ENCODE measurements at places on chromosomes 7 and 10. TPM values are rescaled to one million over a fixed set of nuclear protein-coding genes. Genes with fewer than 3 reads are reported as not detected.

Gene AKR1D1
- 0.05 TPM for total RNA-seq

Gene HMX2
- 0.11 TPM for total RNA-seq

Gene FBXW4
- total RNA-seq: 33.8 TPM

GRCh38 chr7:79723833-79724618, 270.6 kb upstream of the MAGI2 start:
- ATAC-seq: no peak

DNA sequence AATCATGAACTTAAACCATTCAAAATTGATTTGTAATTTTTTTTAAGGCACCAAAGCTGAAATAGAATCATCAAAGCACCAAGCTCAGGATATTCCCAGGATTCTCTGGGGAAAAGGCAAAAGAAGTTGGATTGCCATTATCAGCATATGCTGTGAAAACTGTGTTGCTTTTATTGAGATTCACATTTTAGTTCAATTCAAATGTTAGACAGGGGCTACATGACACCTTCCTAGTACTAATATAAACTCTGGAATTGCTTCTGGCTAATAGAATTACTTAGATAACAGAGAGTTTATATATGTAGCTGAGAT, 4.3 kb upstream of the NDST2 start:
- ATAC-seq: no peak

GRCh38 chr10:32948451-32948850, 9.6 kb downstream of the ITGB1 start:
- ATAC-seq: peak; percentile 81

DNA sequence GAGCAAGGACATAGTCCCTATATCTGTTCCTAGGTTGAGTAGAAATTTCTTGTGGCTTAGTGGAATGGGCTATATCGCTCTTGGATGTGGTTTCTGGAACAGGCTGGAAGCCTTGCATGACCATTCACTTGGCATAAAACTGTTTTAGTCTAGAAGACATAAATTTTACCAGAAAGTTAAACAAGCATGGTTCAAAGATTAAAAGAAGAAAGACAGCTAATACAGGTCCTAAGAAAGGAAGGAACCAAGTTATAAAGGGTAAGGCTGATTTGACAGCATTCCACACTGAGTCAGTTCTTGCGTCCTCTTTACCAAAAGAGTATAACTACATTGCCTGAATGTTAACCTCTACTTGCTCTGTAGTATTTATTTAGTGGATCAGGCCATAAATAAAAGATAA, 724.2 kb downstream of the SORCS1 start:
- no peak for ATAC-seq

GRCh38 chr7:134546955-134547354, 2.0 kb upstream of the AKR1B15 start:
- peak; percentile 10 for ATAC-seq

GRCh38 chr7:94145602-94146001, 141.4 kb upstream of the BET1 start:
- ATAC-seq: no peak

Gene CHST3
- 5.7 TPM for total RNA-seq

Gene AQP1
- total RNA-seq: 233 TPM

DNA sequence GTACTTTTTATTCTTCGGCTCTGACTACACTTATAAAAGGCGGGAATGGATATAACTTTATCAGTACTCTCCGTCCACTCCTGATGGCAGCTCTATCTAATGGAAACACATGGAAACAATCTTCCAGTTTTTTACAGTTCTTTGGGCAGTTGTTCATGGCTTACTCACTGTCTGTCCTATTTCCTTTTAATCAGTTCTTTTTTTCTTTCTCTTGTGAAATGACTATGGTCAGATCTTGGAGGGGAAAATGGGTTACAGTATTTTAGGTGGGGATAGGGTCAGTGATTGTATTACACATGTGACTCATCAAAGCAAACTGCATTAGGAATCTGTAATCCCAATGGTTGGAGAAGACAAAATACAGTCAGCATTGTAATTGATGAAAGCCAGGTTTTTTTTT, 112.4 kb downstream of the BICC1 start:
- ATAC-seq: no peak

DNA sequence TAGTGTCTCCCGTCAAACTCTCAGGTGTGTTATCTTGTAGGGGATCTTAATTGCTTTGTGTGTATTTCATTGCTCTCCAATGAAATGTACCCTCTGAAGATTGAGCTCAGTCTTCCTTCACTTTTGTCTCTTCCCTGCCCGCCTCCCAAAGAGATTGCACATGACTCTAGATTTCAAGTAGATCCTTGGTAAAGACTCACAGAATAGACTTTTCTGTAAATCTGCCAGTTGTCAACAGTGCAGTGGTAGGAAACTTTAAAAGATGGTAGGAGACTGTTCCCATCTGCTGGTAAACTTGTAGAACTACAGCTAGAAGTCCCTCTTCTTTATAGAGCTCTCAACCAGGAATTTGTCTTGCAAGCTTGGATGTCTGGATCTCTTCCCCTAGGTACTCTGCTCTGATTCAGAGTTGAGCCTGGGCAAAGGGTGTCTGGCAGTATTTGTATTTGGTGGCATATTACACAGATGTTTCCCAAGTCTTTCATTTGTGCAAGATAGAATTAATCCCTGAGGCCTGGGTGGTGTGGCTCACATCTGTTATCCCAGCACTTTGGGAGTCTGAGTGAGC, 9.6 kb downstream of the CCL26 start:
- peak; percentile 86 for ATAC-seq

GRCh38 chr7:140617081-140617480, 23.5 kb downstream of the DENND2A start:
- ATAC-seq: no peak

Gene SPDYE11
- 5.9 TPM for total RNA-seq

GRCh38 chr7:151273651-151274390, 25.3 kb upstream of the SMARCD3 start:
- no peak for ATAC-seq

GRCh38 chr7:102320601-102321350, 34.1 kb downstream of the SH2B2 start:
- no peak for ATAC-seq

- peak; percentile 16 for ATAC-seq
These were observed 181.7 kb downstream of the LRMDA start for GRCh38 chr10:75612904-75613684.

DNA sequence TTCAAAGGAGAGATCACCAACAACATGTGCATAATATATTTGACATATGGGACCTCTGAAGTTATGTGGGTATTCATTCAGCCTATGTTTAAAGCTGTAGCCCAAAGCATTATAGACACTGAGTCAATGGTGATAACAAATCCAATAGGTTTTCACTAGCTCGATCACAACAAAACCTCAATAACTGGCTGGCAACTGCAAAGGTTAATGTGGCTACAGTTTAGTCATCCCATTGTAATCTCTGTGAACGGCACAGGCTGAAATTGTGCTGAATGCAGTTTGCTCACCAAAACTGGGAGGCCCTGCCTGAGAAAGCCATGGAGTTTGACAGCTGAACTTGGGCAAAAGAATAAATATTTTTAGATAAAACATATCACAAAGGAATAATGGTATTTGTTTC, 152.4 kb upstream of the ADO start:
- no peak for ATAC-seq

GRCh38 chr7:129742256-129742655, 130.7 kb downstream of the NRF1 start:
- no peak for ATAC-seq

Gene GRM3
- 3.3 TPM for total RNA-seq

DNA sequence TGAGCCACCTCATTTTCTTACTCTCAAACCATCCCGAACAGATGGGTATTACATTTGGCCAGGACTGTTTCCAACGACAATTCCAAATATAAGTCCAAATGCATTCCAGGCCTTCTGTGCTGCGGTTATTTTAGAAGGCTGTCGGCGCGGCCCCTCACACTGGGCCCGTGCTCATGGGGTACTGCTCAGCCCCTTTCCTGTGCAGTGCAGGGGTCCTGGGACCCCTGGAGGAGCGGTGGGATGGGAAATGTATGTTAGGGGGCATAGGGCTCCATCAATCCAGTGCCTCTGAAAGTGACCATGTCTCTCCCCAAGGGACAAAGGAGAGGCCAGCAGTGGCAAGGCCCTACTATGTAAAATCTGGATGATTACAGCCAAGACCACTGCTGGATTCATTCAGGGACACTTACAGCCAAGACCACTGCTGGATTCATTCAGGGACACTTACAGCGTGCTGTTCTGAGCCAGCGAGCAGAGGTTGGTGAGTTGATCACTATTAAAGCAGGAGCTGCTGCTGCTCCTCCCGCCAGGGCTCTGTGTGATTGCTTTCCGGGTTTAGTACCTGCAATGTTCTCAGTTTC, 66.3 kb downstream of the CHST15 start:
- ATAC-seq: no peak

Gene ACTL6B
- 29.4 TPM for total RNA-seq

DNA sequence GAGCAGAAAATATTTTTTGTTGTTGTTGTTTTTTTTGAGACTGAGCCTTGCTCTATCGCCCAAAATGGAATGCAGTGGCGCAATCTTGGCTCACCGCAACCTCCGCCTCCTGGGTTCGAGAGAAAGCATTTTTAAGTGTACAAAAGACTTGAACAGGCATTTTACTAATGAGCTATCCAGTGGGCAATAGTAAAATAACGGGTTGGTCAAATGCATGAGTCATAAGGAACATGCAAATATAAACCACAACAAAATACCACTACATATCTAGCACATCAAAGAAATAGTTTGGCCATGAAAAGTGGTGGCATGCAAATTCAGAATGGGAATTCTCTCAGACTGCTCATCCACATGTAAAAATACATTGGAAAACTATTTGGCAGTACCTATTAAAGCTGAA, 71.7 kb upstream of the TMEM106B start:
- no peak for ATAC-seq

Measured in motor neuron (in vitro differentiated cells).